Epithelial cell of prostate (primary cell): ENCODE measurements at places on chromosomes 6 and 20.

DNA sequence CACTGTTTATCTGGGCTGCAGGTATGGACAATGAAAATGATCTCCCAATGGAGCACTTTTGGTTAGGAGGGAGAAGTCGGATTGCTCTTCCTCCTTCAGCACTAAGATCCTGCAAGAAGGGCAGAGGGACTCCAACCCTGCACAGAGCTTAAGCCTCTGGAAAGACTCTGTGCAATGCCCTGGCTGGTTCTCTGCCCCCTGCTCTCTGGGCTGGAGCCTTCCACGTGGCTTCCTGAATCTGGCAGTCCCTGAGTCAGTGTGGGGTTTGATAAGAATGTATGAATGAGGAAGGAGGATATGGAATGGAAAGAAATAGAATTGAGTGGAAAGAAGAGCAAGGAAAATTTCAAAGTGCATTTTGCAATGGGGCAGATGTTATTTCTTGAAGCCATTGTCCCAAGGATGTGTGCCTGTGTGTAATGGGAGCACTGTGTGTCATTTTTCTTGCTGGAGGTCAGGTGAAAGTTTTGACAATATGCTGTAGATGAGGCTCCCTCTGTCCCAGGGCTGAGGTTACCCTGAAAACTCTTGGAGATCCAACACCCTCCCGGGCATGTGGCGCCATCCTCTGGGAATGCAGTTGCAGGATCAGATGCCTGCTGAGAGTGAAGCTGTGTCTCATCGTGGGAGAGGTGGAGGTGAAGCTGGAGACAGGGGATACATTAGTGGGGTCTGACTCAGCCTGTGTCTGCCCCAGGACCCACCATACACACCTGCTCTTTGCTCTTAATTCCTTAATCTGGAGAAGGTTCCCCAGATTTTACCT is 16.3 kb upstream of the CST9L start:
- no peak for DNase-seq

- DNase-seq = no peak
Measured at GRCh38 chr6:24919056-24919892, 16.5 kb downstream of the RIPOR2 start.

DNA sequence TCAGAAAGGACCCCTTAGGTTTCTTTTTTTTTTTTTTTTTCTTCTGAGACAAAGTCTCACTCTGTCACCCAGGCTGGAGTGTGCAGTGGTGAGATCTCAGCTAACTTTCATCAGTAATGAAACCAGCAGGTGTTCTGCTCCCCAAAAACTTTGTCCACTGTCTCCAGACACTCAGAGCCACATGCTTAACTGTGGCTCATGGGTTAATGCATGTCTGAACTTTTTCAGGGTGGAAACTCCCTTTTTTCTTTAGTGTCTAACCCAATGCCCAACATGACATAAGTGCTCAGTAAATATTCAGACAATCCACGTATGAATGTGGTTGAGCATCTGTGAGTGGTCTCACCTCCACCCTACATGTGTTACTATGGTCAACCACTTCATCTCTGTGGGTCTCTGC is 45.4 kb downstream of the MYB start:
- DNase-seq = no peak

DNA sequence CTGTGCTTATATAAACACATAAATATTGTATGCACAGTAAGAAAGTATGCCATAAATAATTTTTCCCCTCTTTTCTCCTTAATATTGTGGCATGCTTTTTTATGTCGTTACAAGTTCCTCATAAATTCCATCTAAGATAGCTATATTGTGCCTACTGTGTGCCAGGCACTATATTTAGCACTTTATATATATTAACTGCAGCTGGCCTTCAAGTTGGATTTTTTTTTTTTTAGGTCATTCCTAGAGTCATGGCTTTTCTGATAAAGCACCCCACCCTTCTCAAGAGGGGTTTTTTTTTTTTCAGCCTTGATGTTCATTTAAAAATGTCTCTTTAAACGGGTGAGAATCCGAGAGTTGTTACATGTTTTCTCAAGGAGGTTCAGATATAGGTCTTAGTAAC is 42.8 kb upstream of the RNF8 start:
- DNase-seq = no peak
